ENCODE measurements at places on chromosomes 3 and 15.

DNA sequence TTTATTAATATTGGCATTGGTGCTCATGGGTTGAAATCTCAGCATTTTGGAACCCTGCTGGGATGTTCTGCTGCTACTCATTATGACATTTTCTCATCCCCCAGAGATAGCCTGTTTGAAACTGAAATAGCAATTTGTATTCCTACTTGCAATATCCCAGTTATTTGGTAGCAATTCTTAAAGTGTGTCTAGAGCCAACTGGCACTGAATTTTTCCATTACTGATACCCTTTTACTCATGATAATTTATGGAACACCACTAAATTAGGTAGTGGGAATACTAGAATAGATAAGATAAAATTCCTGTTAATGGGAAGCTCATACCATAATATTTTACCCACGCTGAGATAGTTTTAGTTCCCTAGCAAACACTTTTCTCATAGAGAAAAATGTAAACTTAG is 309.3 kb downstream of the SV2B start:
- no peak for DNase-seq

- DNase-seq: no peak
Measured at GRCh38 chr15:74291101-74292071, 55.3 kb downstream of the CCDC33 start.

DNA sequence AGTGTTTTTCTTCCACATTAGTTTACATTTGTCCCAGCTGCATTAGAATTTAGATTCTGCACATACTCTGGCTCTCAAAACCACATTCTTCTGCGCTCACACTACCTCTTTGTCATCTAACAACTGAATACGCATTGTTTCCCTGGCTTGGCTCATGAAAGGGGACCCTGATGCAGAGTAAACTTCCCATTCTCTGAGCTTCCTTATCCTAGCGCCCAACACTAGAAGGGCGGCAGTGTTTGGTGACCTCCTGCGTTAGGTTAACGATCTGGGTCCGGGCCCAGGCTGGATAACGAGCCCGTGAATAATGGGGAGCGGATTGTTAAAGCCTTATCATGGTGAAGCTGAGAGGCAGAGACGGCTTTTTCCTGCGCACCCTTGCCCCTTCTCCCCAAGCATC is 63.9 kb downstream of the ETV5 start:
- no peak for DNase-seq

GRCh38 chr3:71072287-71072686 is 511.2 kb downstream of the FOXP1 start:
- no peak for DNase-seq

DNA sequence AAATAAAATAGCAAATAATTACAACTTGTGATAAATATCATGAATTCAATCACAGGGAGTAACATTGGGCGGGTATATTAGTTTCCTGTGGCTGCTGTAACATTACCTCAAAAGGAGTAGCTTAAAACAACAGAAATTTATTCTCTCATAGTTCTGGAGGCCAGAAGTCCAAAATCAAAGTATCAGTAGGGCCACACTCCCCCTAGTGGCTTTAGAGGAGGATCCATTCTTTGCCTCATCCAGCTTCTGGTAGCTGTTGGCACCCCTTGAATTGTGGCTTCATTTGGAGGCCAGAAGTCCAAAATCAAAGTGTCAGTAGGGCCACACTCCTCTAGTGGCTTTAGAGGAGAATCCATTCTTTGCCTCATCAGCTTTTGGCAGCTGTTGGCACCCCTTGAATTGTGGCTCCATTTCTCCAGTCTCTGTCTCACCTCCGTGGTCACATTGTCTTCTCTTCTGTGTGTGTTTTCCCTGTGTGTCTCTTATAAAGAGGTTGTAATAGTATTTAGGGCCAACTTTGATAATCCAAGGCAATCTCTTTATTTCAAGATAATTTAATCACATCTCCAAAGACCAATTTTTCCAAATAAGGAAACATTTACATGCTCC is 3.1 kb upstream of the CFAP20DC start:
- peak; percentile 13 for DNase-seq

DNA sequence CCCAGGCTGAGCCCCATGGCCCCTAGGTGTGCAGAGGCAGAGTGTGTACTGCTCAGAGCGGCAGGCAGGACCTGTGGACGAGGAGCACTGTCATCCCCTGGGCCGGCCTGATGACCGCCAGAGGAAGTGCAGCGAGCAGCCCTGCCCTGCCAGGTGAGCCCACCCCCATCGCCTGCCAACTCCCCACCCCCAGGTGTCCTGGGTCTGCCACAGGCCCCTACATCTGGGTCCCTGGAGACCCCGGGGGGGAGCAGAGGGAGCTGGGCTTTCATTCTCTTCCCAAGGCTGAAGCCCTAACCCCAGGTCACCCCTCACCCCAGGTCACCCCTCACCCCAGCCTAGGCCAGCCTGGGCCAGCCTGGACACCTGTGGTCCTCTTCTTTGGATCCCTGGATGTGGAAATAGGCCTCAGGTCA is 93.1 kb downstream of the TBC1D2B start:
- no peak for DNase-seq

DNA sequence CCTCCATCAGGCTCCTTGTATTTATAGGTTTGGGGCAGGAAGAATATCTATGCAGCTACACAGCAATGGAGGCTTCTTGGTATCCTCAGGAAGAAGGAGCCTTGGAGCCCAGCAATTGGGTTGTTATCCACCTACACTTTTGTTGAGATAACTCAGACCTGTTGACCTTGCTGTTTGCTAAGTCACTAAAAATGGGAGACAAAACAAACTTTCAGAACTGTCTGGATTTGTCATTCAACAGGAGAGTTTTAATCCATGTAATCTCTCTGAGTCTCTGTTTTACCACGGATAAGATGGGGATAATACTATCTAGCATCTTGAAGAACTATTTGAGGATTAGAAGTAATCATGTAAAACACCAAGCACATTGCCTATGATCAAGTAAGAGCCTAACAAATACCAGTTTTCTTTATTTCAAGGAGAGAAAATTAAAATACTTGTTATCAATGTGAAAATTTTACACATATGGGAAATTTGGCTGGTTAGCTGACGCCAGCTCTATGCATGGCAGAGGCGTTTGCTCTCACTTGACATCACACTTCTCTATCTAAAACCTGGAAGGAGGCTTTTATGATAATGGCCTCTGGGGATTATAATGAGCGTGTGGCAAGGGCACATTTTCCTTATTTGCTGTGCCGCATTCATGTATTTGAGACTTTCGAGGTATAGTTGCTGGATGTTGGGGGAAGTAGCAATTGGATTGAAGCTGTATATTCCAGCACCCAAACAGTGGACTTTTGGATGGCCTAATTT is 215.6 kb downstream of the PDCD6IP start:
- DNase-seq: no peak

- DNase-seq: no peak
Measured at GRCh38 chr3:114274929-114275328, 18.9 kb upstream of the TIGIT start.

DNA sequence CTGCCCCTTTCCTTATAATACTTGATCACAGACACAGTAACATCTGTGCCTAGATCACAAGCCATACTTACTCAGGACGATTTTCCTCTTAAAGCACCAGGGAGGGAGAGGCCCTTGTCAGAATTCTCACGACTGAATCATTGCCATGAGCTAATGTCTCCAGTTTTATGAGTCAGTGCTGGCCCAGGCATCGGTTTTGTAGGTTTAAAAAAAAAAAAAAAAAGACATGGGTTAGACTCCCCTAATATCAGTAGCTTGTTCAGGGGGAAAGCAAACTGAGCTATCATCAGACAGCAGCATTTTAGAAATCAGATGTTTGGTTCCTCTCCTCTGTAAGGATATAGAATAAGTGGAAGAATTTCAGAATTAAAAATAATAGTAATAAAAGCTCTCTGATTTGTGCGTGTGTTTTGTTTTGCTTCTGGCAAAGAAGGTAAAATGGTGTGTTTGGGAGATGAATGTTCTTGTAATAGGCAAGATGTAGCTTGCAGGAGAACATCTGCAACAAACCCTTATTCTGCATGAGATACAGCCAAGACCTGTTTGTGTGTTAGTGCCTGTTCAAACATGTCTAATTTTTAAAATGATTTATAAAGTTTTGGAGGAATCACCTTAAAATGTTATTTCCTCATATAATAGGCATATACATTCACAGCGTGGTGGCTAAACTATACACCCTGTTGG is 193.6 kb downstream of the TP63 start:
- no peak for DNase-seq

DNA sequence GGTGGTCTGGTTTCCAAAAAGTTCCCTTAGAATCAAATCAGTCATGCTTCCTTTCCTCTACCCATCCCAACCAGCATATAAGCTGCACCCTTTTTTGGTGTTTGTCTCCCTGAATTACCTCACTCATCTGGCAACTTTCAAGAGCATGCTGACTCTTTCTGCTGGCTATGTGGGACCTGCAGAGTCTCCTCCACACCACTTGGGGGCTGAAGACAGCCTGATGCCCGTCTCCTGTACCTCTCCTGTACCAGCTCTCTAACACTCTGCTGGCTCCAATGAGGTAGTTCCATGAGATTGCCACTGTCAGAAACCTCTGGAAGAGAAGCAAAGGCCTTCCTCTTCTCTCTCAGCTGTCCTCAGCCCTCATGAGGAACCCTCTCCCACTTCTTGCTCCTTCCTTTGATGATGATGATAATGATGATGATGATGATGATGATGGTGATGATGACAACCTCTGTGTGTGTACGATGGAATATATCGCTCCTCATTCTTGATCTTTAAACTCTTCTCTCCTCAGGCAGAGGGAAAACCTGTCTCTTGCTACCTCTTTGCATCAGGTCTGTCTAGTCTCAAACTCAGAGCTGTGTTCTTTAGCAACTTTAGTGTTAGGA is 257.5 kb downstream of the ZNF621 start:
- no peak for DNase-seq

DNA sequence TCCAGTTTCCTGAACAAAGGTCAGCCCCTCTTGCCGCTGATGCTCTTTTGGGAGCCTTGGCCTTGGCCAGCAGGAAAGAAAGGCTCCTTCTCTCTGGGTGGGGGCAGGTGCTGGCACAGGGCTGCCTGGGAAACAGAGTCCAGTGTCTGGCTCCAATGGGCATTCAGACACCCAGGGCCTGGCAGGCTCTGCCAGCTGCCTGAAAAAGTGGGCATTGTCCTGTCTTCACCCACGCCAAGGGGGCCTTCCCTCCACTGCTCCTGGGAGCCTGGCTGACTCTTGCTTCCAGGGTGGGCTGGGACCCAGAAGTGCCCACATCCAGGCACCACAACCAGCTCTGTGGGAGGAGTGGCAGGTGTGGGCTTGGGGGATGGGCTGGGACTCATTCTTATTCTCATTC is 62.7 kb downstream of the RHCG start:
- no peak for DNase-seq

DNA sequence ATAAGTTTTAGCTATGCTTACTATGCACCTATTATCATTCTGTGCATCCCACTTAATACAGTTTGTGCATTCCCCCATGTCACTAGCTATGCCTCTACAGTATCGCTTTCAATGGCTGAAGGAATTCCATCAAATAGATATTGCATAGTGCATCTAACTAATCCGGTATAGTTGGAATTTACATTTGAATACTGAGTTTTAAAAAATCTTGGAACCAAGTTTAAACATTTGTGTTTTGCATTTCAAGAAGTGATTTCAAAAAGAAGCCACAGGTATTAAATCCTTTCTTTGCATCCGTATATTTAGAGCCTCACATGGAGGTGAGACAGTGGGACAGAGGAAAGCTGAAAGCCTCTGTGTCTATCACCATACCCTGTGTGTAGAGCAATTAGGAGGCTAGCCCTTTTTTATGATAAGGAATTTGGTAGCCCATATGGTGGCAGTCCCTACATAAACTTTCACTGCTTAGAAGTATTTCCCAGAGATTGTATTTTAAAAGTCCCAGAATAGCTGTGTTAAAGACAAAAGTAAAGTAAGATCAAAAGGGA is 960.2 kb upstream of the CFAP20DC start:
- DNase-seq: no peak

- DNase-seq: no peak
Measured at GRCh38 chr3:117003501-117003900, 293.9 kb downstream of the TUSC7 start.
